ENCODE measurements at places on chromosomes 6 and 20. TPM values are rescaled to one million over a fixed set of nuclear protein-coding genes. Genes with fewer than 3 reads are reported as not detected.

The SLPI gene
- total RNA-seq: 44.2 TPM

The OR2B6 gene
- not detected for total RNA-seq

The EPPIN gene
- 0.68 TPM for total RNA-seq

The RAET1G gene
- total RNA-seq: 1.1 TPM

The PRSS16 gene
- 0.88 TPM for total RNA-seq

The CTAGE9 gene
- total RNA-seq: not detected

The ADGB gene
- total RNA-seq: not detected

The RSPH3 gene
- 9.1 TPM for total RNA-seq

The SIRPB2 gene
- total RNA-seq: 5.4 TPM

The SPAG4 gene
- 6.0 TPM for total RNA-seq

The RBM39 gene
- 143 TPM for total RNA-seq

The DNMT3B gene
- 0.65 TPM for total RNA-seq

The TNFRSF6B gene
- 10.1 TPM for total RNA-seq

The SIGLEC1 gene
- total RNA-seq: 23.9 TPM

The RAET1L gene
- total RNA-seq: not detected

The CLIC1 gene
- total RNA-seq: 196 TPM
